ENCODE measurements at places on chromosomes 4 and X.

- DNase-seq = no peak
Measured at GRCh38 chr4:87236861-87237260, 16.4 kb upstream of the KLHL8 start.

- no peak for DNase-seq
Measured at GRCh38 chr4:14138106-14138505, 510.6 kb upstream of the BOD1L1 start.

- peak; percentile 84 for DNase-seq
Measured at GRCh38 chr4:83328521-83329187, 6.0 kb downstream of the HPSE start.

GRCh38 chrX:137431693-137432488 lies 134.0 kb upstream of the ZIC3 start:
- DNase-seq = peak; percentile 96

GRCh38 chr4:613126-613525 lies 12.2 kb upstream of the PDE6B start:
- DNase-seq = no peak

DNA sequence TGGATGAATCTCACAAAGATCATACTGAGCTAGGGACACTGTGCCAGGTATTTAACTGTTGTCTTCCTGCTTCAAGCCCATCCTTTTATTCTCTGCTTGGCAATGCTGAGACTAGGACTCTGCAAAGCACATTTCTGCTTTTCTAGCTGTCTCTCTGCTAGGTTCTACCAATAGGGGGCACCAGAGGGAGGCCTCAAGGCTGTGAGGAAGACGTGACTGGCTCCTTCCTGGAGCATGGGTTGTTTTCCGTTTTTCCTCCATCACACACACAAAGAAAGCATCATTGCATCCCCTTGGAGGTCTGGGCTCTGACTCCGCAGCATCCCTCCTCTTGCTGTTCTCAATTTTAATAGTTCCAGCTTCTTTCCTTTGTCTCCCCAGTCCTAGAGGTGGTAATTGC lies 10.9 kb upstream of the DCTD start:
- DNase-seq = peak; percentile 36

DNA sequence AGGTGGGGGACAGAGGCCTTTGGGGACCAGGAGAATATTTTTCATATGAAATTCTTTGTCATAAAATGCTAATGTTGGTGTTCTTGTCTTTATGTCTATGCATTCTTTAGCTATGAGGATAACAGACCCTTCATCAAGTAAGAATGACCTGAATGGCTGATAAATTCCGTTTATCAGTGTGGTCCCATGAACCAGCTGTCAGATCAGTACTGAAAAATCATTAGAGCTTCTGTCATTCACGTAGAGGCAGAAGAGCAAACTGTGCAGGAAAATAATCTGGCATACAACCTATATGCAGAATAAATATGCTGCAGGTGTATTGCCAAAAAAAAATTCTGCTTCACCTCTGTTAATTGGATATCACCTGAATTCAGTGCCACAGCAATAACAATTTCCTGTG lies 828.6 kb downstream of the ADGRL3 start:
- DNase-seq = no peak

- DNase-seq = no peak
Measured at GRCh38 chrX:79096145-79096556, 48.3 kb upstream of the GPR174 start.

- no peak for DNase-seq
Measured at GRCh38 chr4:82380831-82381230, 7.0 kb upstream of the HNRNPD start.

GRCh38 chrX:11566789-11567188 lies 98.9 kb downstream of the ARHGAP6 start:
- DNase-seq = no peak

GRCh38 chr4:6907658-6908191 lies 1.9 kb upstream of the TBC1D14 start:
- DNase-seq = peak; percentile 66

- no peak for DNase-seq
Measured at GRCh38 chr4:48133669-48134068, 381 bp downstream of the TXK start.

GRCh38 chrX:70549429-70549828 lies 104.8 kb downstream of the DLG3 start:
- DNase-seq = no peak

GRCh38 chr4:168840392-168840763 lies 169.7 kb downstream of the CBR4 start:
- no peak for DNase-seq

GRCh38 chr4:155530290-155530689 lies 136.4 kb upstream of the GUCY1A1 start:
- DNase-seq = no peak

All from mesendoderm (in vitro differentiated cells).